Peyer's patch (tissue), 4 donors: ENCODE measurements at places on chromosomes 6 and 20. TPM values are rescaled to one million over a fixed set of nuclear protein-coding genes. Genes with fewer than 3 reads are reported as not detected.

- no peak overlapping the region for H3K27ac ChIP-seq
- H3K27me3 ChIP-seq: no peaks in the 10 kb centered on the region
- peak overlapping the region; percentile 39 for H3K4me3 ChIP-seq
Observed at GRCh38 chr20:37406010-37406998, 60.4 kb downstream of the SRC start.

DNA sequence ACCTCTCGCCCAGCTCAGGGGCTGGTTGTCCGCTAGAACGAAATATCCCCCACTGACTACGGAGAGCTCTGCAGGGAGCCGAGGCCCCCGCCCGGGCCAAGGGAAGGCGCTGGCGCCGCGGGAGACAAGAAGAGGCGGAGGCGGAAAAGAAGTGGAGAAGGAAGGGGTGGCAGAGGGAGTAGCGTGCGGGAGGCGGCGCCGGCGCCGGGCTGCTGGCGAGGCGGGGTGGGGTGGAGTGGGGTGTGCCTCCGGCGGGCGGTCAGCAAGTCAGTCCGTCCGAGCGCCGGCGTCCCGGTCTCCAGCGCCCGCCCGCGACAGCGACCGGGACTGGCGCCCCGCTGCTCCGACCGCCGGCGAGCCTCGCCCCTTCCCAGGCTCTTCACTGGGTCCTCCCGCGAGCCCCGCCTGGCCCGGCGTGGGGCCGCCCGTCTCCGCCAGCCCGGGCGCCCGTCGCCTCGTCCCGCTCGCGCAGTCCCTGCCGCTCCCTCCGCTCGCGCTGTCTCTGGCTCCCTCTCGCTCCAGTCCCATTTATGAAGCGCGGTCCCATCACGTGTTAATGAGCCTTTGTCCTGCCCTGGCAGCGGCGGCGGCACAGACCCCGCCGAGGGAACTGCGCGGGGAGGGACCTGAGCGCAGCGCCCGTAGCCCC is at the start of gene CNR1:
CNR1 (minus strand) TSS at position 504 of the 649 bp plus-strand sequence. CDS start 21,073 bp downstream, outside the sequence.
- H3K4me1 ChIP-seq: peaks cover 3% of the 10 kb centered on the region
- peak; percentile 78 for DNase-seq
- no peaks in the 10 kb centered on the region for H3K27me3 ChIP-seq
- peak within 1 kb of the TSS; percentile 94 for H3K27ac ChIP-seq

PHACTR3 gene
- 17.4 TPM for total RNA-seq

GPR6 gene
- total RNA-seq: not detected
